Hematopoietic multipotent progenitor cell treated with erythropoietin and hydrocortisone succinate and interleukin-3 and kit ligand, for 6 days (in vitro differentiated cells): ENCODE measurements at places on chromosomes 1 and 21.

DNA sequence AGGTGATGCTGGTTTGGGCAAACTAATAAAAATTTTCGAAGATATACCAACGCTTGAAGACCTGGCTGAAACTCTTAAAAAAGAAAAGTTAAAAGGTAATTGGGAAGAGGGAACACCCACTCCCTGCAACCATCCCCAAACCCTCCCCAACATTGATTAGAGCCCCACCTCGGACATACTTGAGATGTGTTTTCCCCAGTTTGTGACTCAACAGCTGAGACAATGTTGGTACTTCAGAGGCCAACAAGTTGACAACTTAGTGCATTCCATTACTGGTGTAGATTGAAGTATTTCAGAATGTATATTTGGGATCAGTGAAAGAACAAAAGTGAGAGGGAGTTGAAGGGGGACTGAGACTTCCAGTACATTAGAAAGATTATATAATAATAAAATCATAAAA lies 5.1 kb downstream of the IFI16 start:
- no peak for DNase-seq

DNA sequence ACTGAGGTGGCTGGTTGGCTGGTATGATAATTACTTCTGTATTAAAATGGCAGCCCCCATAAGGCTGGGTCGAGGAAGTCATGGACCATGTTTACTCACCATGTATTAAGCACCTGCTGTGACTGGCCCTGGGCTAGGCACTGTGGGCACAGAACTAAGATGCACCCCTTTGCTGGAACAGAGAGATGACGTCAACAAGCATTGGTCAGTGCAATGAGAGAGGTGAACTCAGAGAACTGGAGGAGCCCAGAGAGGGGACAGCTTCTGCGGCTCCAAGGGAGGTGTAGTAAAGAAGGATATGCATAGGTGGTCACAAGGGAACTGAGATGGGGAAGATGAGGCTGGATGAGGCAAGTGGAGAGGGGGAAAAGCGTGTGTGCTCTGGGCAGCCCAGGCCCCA lies 88.7 kb downstream of the KAZN start:
- no peak for DNase-seq

DNA sequence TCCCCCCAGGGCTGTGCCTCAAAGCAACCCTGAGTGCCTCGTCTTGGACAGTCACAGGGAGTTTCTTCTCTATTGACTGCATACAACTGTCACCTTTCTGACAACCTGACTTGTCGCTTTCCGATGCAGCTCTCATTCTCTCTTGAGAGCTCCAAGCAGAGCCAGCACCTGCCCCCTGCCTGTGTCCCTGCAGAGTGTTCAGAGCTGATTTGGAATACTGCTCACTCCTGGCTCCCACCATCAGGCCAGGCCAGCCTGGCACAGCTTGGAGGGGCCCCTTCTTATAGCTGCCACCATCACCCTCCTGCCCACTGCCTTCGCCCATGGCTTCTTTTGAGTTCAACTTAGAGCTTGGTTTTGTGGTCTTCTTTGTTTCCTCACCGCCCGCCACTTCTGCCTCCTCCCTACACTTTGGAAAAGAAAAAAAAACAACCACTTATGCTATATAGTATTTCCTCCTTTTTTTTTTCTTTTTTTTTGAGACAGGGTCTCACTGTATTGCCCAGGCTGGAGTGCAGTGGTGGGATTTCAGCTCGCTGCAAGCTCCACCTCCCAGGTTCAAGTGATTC lies 12.3 kb downstream of the NCF2 start:
- DNase-seq, result peak; percentile 51

DNA sequence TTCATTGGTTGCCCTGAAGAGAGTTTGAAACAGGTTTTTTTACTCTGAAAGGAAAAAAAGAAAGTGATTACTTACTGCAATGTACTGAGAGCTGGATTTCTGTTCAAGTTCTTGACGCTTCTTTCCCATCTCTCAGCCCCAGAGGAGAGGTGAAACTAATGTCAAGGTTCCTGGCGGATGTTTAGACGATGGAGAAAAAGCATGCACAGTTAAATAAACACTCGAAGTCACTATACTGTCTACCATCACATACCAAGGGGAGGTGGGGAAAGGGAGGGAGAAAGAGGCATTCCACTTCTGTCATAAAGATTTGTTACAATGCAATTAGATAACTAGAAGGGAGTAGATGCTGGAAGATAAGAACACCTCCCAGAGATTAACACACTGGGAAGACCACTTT lies 177.0 kb upstream of the TNR start:
- no peak for DNase-seq

DNA sequence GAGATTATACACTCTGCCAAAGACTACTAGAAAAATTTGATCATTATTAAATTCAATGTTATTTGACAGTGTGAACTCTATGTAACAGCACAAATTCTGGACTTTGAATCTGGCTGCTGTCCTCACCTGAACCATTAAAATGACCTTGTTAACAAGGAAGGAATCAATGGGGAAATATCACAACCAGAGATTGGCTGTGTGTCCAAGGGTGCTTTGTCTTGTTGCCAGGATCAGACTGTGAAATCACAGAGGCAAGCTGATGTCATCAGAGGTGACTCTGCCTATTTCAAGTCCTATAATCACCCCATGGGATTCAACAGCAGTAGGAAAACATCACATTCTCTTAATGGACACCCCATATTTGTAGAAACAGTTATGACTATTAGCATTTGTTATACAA lies 46.8 kb downstream of the ADAMTS5 start:
- no peak for DNase-seq

DNA sequence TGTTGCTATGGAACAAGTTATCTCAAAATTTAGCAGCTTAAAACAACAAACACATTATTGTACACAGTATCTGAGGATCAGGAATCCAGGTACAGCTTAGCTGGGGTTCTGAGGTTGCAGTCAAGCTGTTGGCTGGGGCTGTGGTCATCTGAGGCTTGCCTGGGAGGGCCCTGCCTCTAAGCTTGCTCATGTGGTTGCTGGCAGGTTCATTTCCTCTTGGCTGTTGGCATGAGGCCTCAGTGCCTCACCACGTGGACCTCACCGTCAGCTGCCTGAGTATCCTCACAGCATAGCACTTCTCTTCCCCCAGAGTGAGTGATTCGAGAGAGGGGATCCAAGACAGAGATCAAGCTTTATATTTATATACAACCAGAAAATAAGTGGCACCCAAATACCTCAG lies 18.6 kb downstream of the NTPCR start:
- DNase-seq, result peak; percentile 52
